Activated CD8-positive, alpha-beta T cell treated with anti-CD3 and anti-CD28 coated beads for 36 hours (primary cell): ENCODE measurements at places on chromosomes 7 and 10.

DNA sequence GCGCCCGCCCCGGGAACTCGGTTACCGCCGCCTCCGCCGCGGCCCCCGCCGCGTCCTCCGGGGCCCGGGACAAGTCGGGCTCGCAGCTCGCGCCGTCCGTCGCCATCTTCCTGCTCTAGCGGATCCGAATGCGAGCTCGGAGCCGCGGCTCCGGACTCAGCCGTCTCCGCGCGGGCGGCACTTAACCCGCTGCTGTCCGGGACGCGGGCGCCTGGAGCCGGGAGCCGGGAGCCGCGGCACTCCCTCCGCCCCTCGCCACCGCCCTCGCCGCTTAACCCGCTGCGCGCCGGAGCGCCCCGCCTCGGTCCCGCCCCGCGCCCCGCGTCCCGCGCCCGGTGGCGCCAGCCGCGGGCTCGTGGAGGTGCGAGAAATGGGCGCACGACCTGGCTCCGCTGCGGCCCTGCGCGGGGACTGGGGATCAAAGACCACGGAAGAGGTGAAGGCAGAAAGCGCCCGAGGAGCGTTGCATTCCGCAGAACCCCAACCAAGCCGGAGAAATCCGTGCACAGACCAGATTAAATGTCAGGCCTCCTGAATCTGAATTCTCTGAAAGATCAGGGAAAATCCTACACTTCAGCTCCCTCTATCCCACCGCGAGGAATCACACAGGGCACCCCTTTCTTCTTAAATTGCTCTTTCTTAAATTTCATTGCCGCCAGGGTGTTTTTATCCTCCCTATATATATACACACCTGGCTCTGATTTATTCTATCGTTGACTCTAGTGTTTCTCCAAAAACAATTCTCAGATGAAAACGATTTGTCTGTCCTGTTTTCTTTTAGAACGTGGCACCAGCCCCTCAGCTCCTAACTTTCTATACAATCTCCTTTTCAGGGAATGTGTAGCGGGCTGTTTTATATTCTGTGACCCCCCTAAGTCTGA lies at the start of gene CTTNBP2:
Gene CTTNBP2, minus strand, starts transcription at position 132 of the 881 bp plus-strand sequence. Its CDS starts 26 bp downstream, at position 106.
- H3K27ac ChIP-seq: no peak within 1 kb of the TSS
- H3K4me3 ChIP-seq: no peak within 1 kb of the TSS
- peaks cover 12% of the 10 kb centered on the region for H3K4me1 ChIP-seq
- H3K27me3 ChIP-seq: peaks cover 45% of the 10 kb centered on the region
- H3K36me3 ChIP-seq: no peaks in the 10 kb centered on the region

DNA sequence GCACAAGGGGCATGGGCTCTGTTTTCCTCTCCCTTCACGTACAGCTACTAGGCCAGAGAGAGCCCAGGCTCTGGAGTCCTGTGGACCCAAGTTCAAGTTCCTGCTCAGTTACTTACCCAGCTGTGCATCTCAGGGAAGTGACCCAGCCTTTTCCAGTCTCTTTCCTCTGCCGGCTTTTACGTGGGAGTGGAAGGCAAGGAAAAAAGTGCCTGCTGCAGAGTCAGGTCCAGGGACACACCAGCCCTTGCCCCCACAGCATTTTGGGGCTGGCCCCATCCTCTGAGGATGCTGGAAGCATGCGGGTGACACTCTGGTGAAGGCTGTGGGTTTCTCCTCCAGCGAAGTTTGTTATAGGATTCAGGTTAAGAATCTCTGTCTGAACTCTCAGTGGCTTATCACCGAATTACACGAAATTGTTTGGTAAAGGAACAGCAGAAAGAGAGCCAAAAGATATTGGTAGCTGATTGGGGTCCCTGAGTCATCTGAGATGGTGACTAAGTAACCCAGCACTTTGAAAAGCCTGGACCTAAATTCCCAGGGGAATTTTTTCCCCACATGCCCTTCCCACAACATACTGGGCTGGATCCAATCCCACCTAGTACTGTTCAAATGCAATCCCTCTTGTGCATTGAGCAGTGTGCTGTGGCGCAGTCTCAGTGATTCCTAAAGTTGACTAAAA lies 424.3 kb downstream of the RPS24 start:
- no peaks in the 10 kb centered on the region for H3K36me3 ChIP-seq
- H3K4me3 ChIP-seq: no peak overlapping the region
- H3K27me3 ChIP-seq: peaks cover 7% of the 10 kb centered on the region
- H3K4me1 ChIP-seq: no peaks in the 10 kb centered on the region
- DNase-seq: no peak
- no peak overlapping the region for H3K27ac ChIP-seq

DNA sequence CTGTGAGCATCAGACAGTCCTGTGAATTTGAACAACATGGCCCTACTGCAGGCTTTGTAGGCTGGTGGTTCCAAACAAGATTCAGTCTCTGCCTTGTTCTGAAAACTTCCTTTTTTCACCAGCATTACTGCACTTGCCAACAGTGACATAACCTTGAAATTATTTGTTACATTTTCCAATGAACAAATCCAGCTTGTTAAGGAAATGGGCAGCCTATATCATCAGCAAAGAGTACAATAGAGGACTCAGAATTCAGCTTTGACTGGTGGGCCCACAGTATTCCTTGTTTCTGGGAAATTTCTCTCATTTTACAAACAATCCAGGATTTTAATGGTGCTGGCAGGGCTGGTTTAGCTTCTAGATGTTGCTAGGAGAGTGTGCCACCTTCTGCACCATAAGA lies 703.7 kb upstream of the FZD8 start:
- H3K27me3 ChIP-seq: no peaks in the 10 kb centered on the region
- no peak for DNase-seq
- no peak overlapping the region for H3K27ac ChIP-seq
- no peaks in the 10 kb centered on the region for H3K4me1 ChIP-seq

DNA sequence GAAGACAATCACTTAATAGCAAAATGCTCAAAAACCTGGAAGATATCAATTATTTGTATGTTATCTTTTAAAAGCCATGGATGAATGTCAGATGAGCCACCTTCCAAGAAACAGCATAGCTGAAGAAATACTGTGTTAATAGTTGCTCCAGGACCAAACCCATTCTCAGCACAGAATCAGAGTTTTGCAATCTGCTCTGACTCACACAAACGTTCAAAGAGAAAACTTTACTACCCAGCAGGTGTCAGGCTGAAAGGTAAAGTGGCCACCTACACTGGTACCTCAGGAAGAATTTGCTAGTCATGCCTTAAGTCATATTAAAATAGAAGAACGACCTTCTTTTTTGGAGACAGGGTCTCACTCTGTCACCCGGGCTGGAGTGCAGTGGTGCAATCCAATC lies 526.5 kb downstream of the PARD3 start:
- H3K4me3 ChIP-seq: no peak overlapping the region
- no peaks in the 10 kb centered on the region for H3K4me1 ChIP-seq
- H3K36me3 ChIP-seq: no peaks in the 10 kb centered on the region

DNA sequence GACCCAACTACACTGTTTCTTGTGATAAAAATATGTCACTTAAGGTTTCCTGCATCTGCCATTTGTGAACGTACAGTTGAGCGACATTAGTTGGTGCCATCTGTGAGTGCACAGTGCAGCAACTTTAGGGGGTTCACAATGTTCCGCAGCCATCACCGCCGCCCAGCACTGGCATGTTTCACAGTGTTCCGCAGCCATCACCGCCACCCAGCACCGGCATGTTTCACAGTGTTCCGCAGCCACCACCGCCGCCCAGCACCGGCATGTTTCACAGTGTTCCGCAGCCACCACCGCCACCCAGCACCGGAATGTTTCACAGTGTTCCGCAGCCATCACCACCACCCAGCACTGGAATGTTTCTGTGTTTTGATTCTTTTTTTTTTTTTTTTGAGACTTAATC lies 83.0 kb downstream of the MGMT start:
- no peaks in the 10 kb centered on the region for H3K4me1 ChIP-seq
- no peak overlapping the region for H3K4me3 ChIP-seq
- DNase-seq: no peak
- peaks cover 50% of the 10 kb centered on the region for H3K36me3 ChIP-seq
- no peaks in the 10 kb centered on the region for H3K27me3 ChIP-seq

- peak overlapping the region; percentile 39 for H3K27ac ChIP-seq
- peaks cover 48% of the 10 kb centered on the region for H3K36me3 ChIP-seq
- H3K4me3 ChIP-seq: no peak overlapping the region
- DNase-seq: no peak
Observed at GRCh38 chr10:122847782-122848604, 2.3 kb upstream of the CUZD1 start.

GRCh38 chr7:140304191-140304799 lies 94.0 kb downstream of the SLC37A3 start:
- peak; percentile 55 for DNase-seq
- H3K27ac ChIP-seq: peak overlapping the region; percentile 92
- H3K4me3 ChIP-seq: peak overlapping the region; percentile 35
- no peaks in the 10 kb centered on the region for H3K36me3 ChIP-seq
- no peaks in the 10 kb centered on the region for H3K27me3 ChIP-seq
- peaks cover 9% of the 10 kb centered on the region for H3K4me1 ChIP-seq

GRCh38 chr7:100823140-100823525 lies 4.2 kb downstream of the EPHB4 start:
- no peak overlapping the region for H3K27ac ChIP-seq
- H3K36me3 ChIP-seq: no peaks in the 10 kb centered on the region
- H3K4me1 ChIP-seq: peaks cover 14% of the 10 kb centered on the region
- no peak for DNase-seq
- H3K27me3 ChIP-seq: peaks cover 28% of the 10 kb centered on the region

DNA sequence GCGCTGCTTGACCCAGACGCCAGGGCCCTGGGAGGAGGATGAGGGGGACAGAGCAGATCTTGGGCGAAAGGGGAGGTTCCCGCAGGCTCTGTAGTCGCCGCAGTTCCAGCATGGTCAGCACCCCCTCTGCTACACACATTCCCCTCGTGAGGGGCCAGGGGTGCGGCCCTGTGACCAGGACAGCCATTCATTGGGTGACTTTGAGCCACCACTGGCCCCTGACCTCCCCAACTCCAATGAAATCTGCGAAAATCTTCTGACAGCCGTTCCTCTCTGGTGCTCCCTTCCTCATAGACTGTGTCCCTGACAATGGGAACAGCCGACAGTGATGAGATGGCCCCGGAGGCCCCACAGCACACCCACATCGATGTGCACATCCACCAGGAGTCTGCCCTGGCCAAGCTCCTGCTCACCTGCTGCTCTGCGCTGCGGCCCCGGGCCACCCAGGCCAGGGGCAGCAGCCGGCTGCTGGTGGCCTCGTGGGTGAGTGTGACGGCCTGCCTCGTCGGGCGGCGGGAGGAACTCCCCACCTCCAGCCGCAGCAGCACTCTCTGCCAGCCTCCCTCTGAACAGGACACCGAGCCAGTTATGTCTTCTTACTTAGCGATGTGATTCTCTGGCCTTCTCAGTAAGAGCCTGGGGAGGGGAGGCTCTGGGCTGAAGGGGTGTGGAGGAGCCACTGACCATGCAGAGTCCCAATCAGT lies 825 bp downstream of the TMEM176A start:
- H3K36me3 ChIP-seq: peaks cover 2% of the 10 kb centered on the region
- DNase-seq: no peak
- H3K27me3 ChIP-seq: peaks cover 34% of the 10 kb centered on the region

DNA sequence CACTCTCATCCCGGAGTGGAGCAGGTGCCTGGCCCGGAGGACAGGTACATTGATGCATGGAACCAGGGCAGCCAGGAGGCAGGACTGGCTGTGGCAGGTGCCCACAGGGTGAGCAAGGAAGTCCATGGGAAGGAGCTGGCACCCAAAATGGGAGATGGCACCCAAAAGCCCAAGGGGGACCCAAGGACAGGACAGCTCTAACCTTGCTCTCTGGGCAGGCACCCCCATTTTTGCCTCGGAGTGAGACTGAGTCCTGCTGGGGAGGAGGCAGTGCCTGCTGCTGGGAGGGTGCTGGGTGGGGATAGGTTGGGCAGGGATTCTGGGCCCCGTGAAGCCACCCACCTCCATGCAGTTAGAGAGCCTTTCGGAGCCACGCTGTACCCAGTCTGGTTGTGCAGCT lies 234.5 kb downstream of the TCERG1L start:
- no peak overlapping the region for H3K4me3 ChIP-seq
- H3K27me3 ChIP-seq: no peaks in the 10 kb centered on the region
- H3K36me3 ChIP-seq: no peaks in the 10 kb centered on the region

- DNase-seq: peak; percentile 57
- no peak overlapping the region for H3K27ac ChIP-seq
- H3K36me3 ChIP-seq: no peaks in the 10 kb centered on the region
- H3K4me3 ChIP-seq: peak overlapping the region; percentile 78
- H3K4me1 ChIP-seq: peaks cover 4% of the 10 kb centered on the region
Observed at GRCh38 chr7:29684787-29685650, 121.3 kb upstream of the WIPF3 start.

GRCh38 chr10:113656896-113657295 lies 6.9 kb downstream of the NRAP start:
- H3K36me3 ChIP-seq: no peaks in the 10 kb centered on the region
- no peak overlapping the region for H3K4me3 ChIP-seq
- H3K27ac ChIP-seq: no peak overlapping the region
- peaks cover 28% of the 10 kb centered on the region for H3K27me3 ChIP-seq

DNA sequence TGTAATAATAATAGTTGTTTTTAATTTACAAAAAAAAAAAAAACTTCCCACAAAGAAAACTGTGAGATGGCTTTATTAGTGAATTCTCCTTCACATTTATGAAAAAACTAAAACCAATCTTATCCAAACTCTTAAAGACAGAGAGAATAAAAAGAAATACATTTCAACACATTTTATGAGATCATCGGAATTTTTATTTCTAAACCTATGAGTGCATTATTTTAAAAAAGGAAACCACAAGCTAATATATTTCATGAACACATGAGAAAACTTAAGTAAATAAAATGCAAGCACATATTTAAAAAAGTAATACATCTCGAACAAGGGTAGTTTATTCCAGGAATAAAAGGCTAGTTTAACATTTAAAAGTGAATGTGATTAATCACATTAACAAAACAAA lies 31.5 kb downstream of the C7orf25 start:
- peaks cover 6% of the 10 kb centered on the region for H3K27me3 ChIP-seq
- no peak for DNase-seq
- no peak overlapping the region for H3K27ac ChIP-seq
- no peaks in the 10 kb centered on the region for H3K4me1 ChIP-seq
- H3K4me3 ChIP-seq: no peak overlapping the region

DNA sequence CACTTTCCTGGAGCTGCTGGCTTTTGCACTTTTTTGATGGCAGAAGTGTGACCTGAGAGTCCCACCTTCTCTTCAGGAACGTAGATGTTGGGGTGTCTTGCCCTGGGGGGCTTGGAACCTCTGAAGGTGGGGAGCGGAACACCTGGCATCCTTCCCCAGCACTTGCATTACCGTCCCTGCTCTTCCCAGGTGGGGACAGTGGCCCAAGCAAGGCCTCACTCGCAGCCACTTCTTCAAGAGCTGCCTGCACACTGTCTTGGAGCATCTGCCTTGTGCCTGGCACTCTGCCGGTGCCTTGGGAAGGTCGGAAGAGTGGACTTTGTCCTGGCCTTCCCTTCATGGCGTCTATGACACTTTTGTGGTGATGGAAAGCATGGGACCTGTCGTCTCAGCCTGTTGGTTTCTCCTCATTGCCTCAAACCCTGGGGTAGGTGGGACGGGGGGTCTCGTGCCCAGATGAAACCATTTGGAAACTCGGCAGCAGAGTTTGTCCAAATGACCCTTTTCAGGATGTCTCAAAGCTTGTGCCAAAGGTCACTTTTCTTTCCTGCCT lies 31.1 kb downstream of the PFKFB3 start:
- H3K36me3 ChIP-seq: peaks cover 64% of the 10 kb centered on the region
- H3K4me1 ChIP-seq: peaks cover 7% of the 10 kb centered on the region
- no peak for DNase-seq

DNA sequence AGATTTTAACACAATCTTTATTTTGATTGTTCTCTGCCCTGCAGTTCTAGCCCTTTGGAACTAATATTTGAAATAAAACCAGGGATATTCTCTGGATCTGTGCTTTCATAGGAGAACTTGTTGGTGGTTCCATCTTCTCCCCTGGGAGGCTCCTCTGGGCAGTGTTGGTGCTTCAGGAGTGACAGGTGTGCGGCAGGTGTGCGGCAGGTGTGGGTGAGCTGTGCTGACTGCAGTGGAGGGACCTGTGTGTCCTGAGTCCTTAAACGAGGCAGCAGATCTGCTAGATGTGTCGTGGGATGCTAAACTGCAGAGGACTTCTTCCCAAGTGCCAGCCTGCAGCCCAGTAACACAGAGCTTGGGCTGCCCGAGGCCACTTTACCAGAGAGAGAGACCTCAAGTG lies 98.4 kb downstream of the LYZL1 start:
- H3K4me3 ChIP-seq: no peak overlapping the region
- peaks cover 3% of the 10 kb centered on the region for H3K4me1 ChIP-seq
